Activated CD8-positive, alpha-beta memory T cell treated with anti-CD3 and anti-CD28 coated beads, Interleukin-2, amount 50 U/mL, for 48 hours (primary cell): ENCODE measurements at places on chromosomes 1 and 21.

- no peak for DNase-seq
These were observed 737.6 kb upstream of the CHRM3 start for GRCh38 chr1:238648751-238649150.

DNA sequence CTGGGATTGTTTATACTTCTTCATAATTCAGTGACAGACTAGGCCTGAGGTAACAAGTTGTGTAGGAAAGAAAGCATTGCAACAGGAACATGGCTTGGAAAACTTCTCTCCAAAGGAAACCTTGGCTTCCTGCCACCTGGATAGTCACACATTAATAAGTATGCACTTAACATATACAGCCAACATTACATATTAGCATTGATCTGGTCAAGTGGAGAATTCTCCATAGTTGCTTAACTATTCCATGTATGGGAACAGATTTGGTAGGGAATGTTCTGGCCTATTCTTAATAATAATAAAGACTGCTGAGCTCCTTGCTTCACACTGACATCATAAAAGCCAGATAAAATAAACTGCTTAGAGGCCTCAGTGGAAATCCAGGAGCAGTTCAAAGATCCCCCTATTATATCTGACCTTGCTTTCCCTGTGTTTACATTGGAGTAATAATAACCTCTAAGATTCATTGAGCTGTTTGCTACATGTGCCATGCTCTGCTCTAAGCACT is 27.2 kb upstream of the NFIA start:
- DNase-seq: no peak

DNA sequence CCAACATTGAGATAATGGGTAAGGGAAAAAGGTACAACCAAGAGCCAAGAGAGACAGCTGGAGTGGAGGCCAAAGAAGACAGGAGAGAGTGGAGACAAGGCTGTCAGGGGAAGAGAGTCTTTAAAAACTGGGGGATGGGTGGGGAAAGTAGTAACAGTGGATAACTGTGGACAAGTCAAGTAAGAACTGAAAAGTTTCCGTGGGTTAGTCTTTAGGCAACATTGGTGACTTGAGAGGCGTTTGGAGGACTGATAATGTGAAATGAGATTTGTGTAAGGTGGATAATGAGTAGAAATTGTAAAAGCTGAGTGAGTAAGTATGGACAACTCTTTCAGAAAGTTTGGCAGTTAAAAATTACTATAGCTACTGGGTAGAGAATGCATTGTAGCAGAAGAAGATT is 10.4 kb downstream of the PPP2R5A start:
- DNase-seq: no peak

- no peak for DNase-seq
These were observed 19.5 kb downstream of the MAP3K7CL start for GRCh38 chr21:29149808-29150425.

DNA sequence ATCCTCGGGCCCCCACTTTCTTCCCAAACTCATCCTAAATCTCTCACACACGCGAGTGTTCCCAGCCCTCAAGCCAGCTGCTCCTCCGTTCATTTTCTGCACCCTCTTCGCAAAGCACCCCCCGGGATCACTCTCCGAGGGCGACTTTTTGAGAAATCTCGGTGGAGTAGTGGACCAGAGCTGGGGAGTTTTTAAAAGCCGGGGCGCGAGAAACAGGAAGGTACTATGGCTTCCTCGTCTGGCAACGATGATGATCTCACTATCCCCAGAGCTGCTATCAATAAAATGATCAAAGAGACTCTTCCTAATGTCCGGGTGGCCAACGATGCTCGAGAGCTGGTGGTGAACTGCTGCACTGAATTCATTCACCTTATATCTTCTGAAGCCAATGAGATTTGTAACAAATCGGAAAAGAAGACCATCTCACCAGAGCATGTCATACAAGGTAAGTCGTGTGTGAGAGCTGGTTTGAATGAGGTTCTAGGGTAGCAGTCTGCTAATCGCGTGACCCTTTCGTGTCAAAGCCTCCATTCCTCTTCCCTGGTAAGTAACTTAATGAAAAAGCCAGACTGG is 800 bp downstream of the DR1 start:
- peak; percentile 79 for DNase-seq
